GM12892 (cell line): ENCODE measurements at places on chromosomes 4 and X.

DNA sequence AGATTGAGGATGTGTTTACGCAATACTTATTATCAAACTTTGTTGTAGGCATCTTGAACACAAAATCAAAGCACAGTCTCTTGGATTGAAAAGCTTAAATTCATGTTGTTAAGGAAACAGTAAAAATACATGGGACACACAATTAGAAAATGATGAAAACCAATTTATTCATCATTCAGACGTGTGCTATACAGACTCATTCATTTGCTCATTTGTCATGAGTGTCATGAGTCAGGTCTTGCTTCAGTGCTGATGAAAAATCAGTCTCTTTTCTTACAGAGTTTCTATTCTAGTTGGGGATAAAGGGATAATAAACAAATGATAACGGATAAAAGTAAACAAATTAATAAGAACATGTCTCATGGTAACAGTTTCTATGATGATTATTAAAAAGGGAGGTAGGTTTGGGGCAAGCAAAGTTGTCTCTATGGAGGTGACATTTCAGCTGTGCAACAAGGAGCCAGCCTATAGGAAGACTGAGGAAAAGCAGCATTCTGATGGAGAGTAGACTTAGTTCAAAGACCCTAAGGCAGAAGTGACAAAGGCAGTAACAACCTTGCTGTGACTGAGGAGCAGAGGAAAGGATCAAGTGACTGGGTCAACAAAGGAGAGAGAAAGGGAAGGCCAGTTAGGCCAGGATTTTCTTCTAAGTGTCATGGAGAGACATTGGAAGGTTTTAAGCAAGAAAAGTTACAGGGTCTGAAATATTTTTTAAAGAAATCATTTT, 224.0 kb upstream of the HHIP start:
- no peak for DNase-seq

- no peak for DNase-seq
Measured at GRCh38 chr4:25258980-25259578, 25.2 kb downstream of the PI4K2B start.

- DNase-seq: no peak
Measured at GRCh38 chr4:169566021-169566818, 46.2 kb downstream of the NEK1 start.

DNA sequence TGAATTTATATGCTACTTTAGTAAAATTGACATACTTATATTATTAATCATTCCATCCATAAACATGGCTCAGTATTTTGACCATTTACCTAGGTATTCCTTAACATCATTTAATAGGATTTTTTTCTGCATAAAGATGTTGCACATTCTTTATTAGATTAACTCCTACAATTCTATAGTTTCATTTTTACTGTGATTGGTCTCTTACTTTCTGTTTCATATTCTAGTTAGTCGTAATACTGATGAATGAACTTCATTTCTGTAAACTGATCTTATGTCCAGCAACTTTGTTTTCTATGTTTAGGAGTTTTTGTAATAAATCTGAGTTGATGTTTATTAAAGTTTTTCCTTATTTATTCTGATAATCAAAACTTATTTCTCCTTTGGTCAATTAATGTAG, 278.2 kb upstream of the CXXC4 start:
- DNase-seq: no peak

- no peak for DNase-seq
Measured at GRCh38 chr4:74032064-74032463, 6.4 kb downstream of the CXCL3 start.
